ENCODE measurements at places on chromosomes 1 and 21.

- no peak for DNase-seq
Observed at GRCh38 chr1:156509424-156510034, 9.0 kb upstream of the MEF2D start.

- DNase-seq: no peak
Observed at GRCh38 chr1:26915204-26915842, 1.5 kb upstream of the NR0B2 start.

- DNase-seq: no peak
Observed at GRCh38 chr1:160091666-160092223, 6.7 kb downstream of the IGSF8 start.

- no peak for DNase-seq
Observed at GRCh38 chr1:196454792-196455191, 153.4 kb downstream of the KCNT2 start.

DNA sequence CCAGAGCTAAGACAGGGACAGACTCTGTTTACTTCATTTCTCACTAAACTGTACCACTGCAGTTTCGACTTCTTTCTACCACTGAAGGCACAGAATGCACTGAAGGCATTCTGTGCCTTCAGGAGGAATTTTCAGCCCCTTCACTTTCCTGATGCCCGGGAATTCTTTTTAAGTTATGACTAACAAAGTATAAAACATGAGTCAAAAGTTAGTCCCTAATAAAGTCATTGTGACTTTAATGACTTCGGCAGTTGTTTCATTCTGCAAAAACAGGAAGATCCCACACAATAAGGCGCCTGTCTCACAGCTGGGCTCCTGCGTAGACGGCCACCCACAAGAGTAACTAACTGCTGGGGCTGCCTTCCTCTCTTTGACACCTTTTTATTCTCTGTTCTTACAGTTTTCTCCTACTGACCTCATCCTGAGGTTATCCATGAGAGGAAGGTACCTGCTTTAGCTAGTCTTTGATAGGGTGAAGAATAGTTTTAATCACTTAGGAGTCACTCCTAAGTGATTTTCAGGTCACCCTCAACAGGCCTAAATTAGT, 183.9 kb upstream of the SGIP1 start:
- no peak for DNase-seq

GRCh38 chr1:43648221-43648847, 1.6 kb upstream of the KDM4A start:
- no peak for DNase-seq

DNA sequence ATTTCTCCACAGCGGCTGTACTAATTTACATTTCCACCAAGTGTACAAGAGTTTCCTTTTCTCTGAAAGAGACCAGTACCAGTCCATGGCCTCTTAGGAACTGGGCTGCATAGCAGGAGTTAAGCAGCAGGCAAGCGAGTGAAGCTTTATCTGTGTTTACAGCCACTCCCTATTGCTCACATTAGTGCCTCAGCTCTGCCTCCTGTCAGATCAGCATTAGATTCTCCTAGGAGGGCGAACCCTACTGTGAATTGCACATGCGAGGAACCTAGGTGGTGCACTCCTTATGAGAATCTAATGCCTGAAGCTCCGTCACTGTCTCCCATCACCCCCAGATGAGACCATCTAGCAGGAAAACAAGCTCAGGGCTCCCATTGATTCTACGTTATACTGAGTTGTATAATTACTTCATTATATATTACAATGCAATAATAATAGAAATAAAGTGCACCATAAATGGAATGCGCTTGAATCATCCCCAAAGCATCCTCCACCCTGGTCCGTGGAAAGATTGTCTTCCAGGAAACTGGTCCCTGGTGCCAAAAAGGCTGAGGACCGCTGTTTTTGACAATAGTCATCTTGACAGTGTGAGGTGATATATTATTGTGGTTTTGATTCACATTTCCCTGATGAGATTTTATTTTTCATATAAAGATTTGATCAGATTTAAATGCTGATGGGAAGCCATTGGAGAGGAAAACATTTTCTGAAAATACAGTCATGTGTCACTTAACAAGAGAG, 45.5 kb upstream of the MRPS6 start:
- no peak for DNase-seq

DNA sequence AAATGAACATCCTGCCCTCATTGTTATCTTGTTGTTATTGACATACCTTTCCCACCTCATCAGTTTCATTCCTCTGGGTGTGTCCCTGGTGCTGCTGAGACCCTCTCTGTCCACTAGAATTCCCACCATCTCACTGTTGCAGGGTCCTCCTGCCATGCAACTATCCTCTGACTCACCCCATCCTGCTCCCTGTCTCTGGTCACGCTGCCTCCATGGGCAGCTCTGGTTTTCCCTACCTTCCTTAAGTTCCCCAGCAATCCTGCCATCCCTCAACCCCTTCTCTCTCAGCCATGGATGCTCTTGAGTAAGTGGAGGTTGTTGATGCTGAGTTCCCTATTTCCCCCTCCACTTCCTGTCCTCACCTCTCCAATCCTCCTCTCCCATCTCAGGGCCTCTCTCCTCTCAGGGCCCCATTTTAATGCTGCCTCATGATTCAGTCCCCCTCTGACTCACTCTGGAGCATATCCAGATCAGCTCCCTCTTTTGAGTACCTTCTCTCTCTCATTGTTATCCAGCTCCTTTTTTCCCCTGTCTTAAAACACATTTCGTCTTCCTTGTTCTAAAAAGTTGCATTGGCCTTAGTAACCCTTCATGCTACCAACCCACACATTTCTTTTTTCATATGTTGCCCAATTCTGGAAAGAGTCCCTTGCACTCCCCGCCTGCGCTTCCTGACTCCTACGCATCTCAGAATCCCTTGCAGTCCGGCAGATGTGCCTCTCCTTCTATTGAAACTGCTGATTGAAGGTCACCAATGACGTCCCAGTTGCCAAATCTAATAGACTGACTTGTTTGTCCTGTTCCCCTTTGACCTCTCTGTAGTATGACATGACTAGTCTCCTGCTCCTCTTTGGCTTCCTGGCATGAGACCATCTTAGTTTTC, 92.0 kb downstream of the CNIH3 start:
- DNase-seq: peak; percentile 19

GRCh38 chr1:16204634-16205333, 7.7 kb downstream of the ARHGEF19 start:
- DNase-seq: no peak

- no peak for DNase-seq
Observed at GRCh38 chr1:114286179-114286578, 132.5 kb upstream of the SYT6 start.

DNA sequence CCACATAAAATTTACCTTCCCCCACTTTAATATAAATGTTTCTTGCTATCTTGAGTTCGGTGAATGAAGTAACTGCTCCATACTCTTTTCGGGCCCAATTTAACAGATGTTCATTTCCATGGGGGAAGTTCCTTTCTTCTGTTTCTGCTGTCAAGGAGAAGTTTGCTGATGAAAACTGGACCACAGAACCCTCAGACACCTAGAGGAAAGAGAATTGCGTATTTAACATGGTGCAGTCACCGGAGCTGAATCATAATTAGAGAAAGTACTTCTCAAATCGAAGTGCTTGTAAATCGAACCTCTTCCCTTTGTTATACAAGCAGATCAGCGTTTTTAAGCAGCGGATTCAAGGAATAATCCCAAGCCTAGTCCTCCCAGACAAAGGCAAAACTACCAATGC, 151.2 kb downstream of the TGFBR3 start:
- DNase-seq: no peak

DNA sequence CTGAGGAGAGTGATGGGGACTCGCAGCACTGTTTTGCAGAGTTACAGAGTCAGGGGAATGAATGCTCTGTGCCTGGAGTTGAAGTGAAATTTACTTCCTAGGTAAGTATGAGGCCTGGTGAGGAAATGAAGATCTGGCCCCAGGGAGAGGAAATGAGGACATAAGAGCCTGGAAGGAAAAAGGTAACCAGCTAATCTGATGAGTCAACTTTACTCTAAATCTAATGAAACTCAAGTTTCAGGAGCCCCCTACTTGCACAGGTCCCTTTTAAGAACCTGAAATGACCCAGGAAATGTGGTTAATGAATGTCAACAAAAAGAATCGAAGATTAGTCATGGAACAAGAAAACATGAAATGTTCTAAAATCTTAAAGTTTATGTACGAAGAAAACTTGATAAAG, 599.0 kb downstream of the AGBL4 start:
- no peak for DNase-seq

GRCh38 chr21:45821315-45821962, 160.1 kb upstream of the COL6A1 start:
- DNase-seq: no peak

- no peak for DNase-seq
Observed at GRCh38 chr1:94385308-94385929, 32.8 kb upstream of the ABCD3 start.

DNA sequence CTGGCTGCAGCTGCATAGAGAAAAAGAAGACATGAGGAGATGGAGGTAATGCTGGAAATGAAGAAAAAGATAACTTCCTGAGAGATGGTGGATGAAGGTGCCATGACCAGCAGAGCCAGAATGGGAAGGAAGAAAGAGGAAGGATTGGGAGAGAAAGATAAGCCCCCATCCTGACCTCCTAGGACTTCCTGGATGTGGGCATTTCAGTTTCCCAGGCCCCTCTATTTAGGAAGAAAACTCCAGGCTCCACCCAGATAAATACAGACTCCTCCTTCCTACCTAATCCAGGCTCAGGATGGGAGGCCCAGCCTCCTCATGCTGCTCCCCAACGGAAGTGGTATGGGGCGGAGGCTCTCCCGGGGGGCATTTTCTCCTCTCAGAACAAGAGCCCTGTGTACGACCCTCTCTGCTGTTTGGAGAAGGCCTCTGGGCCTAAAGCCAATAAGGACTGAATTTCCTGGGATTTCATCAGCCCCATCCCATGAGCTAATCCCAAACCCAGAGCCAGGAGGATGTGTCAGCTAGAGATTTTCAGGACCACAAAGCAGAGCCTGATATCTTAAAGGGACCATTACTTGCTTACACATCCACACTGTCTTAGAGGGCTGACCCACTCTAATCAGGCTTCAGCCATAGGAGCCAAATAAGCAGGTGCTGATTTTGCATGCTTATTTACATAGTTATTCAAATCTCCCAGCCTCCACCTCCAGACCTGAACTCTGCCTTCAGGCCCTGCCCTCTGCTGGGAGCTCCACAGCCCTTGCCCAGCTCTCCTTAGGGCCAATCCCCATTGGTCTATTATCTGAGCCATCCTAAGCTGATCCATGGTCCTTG, 5.1 kb upstream of the ARHGEF2 start:
- DNase-seq: peak; percentile 76

DNA sequence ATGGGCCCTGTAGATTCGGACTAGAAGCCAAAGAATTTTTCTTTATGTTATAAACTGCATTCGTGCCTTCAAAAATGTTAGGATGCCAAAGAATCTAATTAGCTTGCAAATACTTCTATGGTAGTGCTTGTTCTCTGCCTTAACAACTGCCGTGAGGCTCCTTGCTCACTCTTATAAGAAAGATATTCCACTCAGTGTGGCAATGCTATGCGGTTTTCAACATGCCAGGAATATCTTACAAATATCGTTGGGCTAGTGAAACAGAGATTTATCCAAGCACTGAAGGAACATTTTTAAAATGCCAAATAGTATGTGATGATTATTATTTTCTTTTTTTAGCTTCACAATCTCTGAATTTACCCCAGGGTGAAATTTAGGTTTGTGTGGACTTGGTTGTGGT, 198.2 kb downstream of the GREM2 start:
- no peak for DNase-seq

- peak; percentile 88 for DNase-seq
Observed at GRCh38 chr1:150563340-150564038, 14.3 kb downstream of the ADAMTSL4 start.

DNA sequence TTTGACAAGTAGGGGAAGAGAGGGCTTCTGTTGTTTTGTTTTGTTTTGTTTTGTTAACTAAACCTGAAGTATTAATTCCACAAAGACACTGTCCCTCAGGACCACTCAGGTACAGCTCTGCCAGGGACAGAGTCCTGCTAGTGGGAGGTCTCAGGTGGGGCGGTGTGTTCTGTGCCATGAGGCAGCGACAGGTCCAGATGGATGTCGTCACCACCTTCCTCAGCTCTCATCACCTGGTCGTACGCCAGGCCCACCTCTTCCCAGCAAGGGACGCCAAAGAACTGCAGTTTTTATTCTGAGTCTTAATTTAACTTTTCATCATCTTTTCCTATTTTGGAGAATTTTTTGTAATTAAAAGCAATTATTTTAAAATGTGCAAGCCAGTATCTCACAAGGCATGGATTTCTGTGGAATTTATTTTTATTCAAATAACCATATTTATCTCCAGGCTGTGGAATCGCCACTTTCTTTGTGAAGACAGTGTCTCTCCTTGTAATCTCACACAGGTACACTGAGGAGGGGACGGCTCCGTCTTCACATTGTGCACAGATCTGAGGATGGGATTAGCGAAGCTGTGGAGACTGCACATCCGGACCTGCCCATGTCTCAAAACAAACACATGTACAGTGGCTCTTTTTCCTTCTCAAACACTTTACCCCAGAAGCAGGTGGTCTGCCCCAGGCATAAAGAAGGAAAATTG, 62.5 kb downstream of the POFUT2 start:
- no peak for DNase-seq

GRCh38 chr1:15088281-15088971, 65.1 kb upstream of the TMEM51 start:
- no peak for DNase-seq

Data from SHP77 treated with DMSO at 0.1 percent for 48 hours (cell line).